Hematopoietic multipotent progenitor cell treated with erythropoietin and hydrocortisone succinate and interleukin-3 and kit ligand, for 8 days (in vitro differentiated cells): ENCODE measurements at places on chromosomes 1 and 21.
A peak's percentile ranks its signal among the peaks of the same experiment; 100 is the strongest.

- no peak for DNase-seq
Observed at GRCh38 chr1:182381962-182382819, 9.4 kb downstream of the GLUL start.

DNA sequence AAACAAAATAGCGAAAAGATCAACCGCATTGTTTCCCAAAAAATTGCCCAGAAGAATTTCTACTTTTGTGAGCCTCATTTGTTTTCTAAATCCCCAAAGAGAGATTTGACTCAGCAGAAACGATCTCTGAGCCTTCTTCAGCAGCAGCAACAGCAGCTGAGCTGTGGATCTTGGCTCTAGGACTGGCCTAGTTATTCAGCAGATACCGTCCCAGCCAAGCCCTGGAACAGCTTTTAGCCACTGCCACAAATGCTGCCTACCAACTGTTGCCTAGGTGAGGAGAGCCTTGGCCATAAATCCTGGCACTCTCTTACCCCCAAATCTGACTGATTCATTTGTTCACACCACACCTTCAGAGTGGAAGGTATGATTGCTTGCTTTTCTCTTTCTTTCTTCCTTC, 320.1 kb downstream of the TGFB2 start:
- DNase-seq, result no peak

DNA sequence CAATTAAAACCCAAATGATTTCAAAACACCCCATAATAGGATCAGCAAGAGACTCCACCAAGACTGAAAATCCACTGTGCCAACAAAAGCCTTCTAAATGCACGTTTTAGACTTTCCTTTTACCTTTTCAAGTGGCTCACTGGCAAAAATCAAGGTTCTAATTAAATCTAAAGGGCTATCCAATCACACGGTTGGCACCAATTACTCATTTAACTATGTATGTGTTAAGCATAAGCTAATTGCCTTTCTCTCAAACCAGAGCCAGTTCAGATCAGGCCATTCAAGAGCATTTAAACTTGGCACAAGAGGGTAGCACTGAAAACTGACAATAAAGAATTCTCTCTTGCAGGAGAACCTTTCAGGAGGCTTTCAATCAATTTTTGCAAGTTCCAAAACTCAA, 139.5 kb downstream of the RGS7 start:
- no peak for DNase-seq

GRCh38 chr21:37843191-37843590, 73.1 kb downstream of the KCNJ6 start:
- DNase-seq, result no peak

DNA sequence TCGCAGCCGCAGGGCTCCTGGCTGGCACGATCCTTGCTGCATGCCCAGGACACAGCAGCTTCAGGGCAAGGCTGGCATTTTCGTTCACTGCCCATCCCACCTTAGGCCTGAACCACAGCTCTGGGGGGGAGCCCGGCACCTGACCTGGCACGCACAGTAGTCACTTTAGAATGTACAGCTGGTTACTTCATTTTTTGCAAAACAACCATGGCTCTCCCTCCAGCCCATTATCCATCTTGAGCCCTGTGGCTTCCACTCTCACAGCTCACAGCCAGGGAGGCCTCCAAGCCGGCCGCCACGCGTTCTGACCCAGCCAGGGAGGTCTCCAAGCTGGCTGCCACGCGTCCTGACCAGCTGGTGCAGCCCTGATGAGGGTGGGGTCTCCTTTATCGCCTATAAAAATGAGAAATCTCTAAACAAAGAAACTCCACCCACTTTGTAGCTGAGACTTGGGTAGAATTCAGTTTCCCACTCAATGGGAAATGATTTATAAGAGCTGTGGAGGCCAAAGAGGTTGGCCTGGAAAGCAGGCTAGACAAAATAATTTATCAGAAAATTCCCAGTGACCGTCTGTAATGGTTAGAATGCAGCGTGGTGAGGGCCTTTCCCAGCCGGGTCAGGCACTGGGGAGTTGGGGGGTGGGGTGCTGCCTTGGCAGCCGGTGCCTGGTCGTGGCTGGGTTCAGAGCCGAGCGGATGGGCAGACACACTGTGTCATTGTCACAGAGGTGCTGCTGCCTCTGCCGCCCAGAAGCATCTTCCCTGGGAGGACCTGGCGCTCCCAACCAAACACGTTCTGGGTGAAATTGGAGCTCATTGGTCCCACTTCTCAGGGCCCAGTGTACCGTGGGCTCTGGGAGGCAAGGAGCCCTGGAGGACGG, 54.6 kb upstream of the ACTRT2 start:
- no peak for DNase-seq

DNA sequence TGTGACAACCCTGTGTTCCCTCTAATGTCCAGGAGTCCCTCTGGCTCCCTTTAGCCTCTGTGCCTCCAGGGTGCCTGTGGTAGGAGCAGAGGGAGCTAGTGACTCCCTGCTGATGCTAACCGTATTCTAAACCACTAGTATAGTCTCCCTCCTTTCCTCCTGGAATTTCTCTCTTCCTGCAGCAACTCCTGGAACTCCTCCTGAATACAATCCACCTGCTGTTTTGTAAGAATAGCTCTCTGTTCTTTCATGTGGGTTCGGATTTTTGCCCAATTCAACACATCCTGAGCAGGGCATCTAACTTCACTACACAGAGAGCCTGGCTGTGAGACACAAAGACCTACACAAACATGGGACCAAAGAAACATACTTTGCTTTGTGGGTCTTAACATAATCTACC, 107.9 kb downstream of the RUNX1 start:
- DNase-seq, result no peak

- DNase-seq, result no peak
Observed at GRCh38 chr1:225843426-225843795, 33.5 kb downstream of the EPHX1 start.

DNA sequence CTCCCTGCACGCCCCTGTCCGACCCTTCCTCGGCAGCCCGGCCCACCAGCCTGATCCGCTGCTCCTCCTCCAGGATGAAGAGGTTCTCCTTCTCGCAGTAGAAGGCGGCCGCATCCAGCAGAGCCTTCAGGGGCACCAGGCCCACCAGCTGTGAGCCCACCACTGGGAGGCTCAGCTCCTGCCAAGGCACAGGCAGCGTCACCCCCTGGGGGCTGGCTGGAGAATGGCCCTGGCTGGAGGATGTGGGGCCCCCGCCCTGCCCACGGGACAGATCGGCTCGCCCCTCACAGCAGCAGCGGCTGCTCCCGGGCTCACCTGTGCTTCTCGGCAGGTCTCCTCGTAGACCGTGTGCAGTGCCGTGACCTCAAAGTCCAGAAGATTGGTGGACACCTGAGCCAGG, 5.3 kb downstream of the FTCD start:
- no peak for DNase-seq

- DNase-seq, result no peak
Observed at GRCh38 chr1:21663951-21664805, 5.0 kb downstream of the RAP1GAP start.

DNA sequence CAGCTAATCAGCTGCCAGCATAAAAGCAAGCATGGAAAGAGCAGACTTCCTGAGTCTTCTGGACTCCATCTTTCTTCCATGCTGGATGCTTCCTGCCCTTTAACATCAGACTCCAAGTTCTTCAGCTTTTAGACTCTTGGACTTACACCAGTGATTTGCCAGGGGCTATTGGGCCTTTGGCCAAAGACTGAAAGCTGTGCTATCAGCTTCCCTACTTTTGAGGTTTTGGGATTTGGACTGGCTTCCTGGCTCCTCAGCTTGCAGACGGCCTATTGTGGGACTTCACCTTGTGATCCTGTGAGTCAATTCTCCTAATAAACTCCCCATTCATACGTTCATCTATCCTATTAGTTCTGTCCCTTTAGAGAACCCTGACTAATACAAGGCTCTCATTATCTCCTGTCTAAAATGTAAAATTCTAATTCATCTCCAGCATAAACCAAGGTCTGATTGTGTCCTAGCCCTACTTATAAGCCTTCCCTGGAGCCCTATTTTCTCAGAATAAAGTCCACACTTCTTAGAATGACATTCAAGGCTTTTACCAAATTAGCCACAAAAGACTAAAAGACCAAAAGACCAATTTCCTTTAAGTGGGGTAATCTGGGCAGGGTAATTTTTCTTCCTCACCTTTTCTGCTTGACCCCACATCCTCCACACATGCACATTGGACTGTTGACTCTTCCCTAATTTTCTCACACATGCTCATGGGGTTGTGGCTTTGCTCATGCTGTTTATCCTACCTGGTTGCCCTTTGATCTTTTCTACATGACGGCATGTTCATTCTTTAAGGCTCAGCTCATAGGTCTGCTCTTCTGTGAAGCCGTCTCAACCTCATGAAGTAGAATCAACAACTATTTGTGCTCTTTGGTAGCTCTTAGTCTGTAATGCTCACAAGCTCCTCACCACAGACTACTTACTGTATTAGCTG, 18.1 kb upstream of the ENAH start:
- no peak for DNase-seq

DNA sequence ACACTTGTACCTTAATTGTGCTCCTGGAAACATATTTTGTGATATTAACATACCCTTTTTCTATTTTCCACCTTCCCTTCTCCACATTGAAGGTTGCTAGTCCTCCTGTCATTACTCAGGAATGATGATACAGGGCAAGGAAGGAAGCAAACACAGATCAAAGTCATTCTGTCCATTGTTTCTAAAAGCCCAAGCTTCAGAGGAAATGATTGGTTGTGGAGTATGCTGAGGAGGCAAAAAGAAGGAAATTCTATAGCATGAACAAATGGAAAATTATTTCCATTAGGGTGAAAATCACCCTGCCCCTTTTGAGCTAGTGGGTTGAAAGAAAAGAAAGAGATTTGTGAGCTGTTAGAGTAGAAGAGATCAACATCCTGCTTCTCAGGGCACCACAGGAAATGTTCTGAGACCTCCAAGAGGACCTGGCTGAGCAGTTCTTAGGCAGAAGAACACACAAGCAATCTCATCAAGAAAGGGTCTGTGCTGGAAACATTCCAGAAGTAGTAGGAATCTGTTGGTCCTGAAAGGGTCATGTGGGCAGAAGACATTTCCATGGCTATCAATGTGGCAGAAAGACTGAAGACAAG, 29.0 kb upstream of the PRRX1 start:
- no peak for DNase-seq

DNA sequence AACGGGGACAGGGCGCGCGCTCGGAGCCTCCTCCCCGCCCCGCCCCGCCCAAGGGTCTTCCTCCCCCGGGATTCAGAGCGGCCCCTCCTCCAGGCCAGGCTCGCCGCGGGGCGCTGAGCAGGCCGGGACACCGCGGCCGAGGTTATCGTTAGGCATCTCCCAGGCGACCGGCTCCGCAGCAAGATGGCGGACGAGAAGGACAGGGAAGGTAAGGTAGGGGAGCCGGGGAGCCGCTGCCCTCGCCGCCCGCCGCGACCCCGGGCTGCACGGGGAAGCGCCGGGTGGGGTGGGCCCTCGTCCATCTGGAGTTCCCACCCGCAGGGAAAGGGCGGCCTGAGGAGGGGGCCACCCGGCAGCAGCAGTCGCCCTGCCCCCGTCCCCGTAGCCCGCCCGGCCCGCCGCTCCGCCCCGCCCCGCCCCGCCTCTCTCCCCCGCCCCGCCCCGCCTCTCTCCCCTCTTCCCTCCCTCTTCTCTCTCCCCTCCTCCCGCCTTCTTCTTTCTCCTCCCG, 105.9 kb upstream of the HNRNPU start:
- DNase-seq, result peak; percentile 80

GRCh38 chr1:84603941-84604830, 29.9 kb upstream of the CTBS start:
- no peak for DNase-seq

GRCh38 chr1:159282118-159282517, 20.0 kb upstream of the FCER1A start:
- no peak for DNase-seq

DNA sequence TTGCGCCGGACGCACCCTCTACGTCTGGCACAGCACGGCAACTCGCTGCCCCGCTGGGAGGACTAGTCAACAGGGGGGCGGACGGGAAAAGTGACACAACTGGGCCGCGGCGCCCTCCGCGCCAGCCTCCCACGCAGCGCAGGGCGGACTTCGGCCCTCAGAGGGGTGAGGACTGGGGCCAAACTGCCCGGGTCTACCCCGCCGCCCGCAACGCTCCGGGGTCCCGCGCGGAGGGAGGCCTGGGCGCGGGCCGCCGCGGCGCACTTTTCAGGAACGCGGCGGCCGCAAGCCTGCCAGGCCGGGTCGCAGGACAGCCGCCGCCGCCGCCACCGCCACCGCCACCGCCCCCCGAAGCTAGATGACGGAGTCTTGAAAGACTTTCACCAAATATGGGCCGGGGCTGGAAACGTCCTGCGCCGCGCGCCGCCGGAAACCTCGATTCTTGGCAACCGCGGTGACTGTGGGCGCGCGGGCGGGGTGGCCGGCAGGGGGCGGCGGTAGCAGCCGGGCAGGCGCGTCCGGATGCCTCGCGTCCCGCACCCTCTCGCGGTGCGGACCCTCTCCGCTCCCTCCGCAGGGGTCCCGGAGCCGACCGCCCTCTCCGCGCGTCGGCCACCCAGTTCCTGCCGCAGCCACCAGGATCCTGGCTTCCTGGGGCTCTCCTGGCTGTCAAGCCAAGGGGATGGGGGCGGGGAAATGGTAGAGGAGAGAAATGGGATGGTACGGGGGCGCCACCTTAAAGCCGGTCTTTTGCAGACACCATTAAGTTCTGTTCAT, 3.7 kb upstream of the CCN1 start:
- DNase-seq, result peak; percentile 59

- no peak for DNase-seq
Observed at GRCh38 chr21:35197191-35197590, 148.1 kb upstream of the RUNX1 start.
